ENCODE measurements at places on chromosomes 4 and X.

GRCh38 chr4:123921339-123921738, 524.7 kb downstream of the SPRY1 start:
- no peak for ATAC-seq

DNA sequence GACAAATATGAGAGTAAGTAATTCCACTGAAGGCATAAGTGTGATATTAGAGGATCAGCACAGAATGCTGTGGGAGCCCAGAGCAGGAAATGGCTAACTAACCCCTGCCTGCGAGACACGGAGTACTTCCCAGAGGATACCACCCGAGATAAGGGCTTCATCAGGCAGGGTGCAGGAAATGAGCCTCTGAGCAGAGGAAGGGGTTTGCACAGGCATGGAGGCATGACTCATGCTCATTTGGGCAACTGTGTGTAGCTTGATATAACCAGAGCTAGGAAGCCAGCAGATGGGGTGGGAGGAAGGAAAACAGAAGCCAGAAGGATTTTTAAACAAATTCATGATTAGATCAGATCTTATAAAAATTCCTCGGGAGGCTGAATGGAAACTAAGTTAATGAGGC, 70.0 kb upstream of the TSPAN5 start:
- ATAC-seq: peak; percentile 62

DNA sequence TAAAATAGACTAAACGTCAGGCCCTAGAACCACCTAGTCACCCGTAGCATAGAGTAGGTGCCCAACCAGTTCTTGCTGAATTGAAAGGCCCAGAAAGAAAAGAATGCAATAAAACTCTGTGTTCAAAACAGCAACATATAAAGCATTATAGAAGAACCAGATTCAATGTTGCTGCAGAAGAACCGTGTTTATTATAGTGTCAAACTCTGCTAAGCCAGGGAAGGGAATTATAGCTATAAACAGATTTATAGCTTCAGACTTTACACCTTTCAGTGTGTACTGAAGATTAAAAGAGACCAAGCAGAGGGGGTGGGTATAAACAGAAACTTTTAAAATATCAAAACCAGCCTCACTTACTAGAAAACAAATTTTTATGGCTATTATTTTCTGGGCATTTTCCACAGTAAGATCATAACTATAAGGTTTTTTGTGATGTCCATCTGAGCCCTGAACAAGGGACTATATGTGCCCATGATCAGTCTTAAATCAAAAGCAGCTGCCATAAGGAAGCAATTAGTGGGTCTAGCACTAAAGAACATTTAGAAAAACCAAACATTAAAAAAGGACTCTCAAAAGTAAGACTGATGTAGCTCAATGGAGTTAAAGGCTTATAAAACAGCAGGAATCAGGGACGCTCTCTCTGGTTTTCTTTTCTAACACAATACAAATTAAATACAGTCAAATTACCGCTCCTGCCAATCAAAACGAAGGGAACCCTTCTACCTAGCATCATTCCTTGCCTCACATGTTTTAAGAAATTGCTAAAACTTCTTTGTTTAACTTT, 219.7 kb upstream of the ETNPPL start:
- no peak for ATAC-seq

DNA sequence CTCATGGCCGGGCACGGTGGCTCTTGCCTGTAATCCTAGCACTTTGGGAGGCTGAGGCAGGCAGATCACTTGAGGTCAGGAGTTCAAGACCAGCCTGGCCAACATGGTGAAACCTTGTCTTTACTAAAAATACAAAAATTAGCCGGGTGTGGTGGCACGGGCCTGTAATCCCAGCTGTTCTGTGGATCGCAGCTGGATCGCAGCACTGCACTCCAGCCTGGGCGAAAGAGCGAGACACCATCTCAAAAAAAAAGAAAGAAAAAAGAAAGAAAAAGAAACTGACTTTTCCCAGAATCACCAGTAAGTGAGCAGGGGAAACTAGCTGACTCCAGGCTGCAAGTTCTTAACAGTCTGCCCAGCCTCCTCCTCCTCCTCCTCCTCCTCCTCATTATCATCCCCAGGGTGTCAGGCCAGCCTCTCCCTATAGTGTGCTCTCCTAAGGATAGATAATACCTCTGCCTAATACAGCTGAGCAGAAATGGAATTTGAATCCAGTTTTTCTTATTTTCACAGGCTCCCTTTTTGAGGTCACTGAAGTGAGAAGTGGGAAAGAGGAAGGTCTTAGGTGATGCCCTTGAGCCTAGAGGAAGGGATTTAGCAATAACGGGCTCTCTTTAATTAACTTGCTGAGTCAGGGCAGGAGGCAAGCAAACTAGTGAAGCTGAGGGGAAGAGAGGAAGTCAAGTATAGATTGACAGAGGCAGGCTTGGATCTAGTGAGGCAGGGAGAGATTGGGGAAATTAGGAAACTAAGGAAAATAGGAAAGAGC, 11.8 kb upstream of the ELF2 start:
- ATAC-seq: no peak

DNA sequence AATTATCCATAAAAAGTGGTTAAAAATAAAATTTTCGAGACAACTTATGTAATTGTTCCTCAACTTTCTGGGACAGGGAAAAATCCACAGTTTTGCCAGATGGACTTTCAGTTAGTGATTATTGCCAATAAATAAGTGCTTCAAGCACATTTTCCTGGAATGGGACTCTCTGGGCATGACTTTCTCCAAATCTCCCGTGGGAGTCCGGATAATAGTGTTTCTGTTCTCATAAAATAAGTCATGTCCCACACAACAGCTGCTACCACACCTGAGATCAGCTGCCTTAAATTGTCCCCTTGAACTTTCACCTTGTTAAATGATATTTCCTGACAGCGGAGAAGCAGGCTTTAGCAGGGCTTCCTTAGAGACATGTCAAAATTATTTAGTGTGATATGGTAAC, 133.4 kb upstream of the NAP1L5 start:
- ATAC-seq: no peak

- ATAC-seq: peak; percentile 76
Measured at GRCh38 chr4:74793757-74794381, 454 bp downstream of the BTC start.

GRCh38 chr4:74319470-74319869, 11.2 kb downstream of the EPGN start:
- ATAC-seq: peak; percentile 43

- ATAC-seq: no peak
Measured at GRCh38 chrX:36160081-36160480, 240.5 kb downstream of the CFAP47 start.

DNA sequence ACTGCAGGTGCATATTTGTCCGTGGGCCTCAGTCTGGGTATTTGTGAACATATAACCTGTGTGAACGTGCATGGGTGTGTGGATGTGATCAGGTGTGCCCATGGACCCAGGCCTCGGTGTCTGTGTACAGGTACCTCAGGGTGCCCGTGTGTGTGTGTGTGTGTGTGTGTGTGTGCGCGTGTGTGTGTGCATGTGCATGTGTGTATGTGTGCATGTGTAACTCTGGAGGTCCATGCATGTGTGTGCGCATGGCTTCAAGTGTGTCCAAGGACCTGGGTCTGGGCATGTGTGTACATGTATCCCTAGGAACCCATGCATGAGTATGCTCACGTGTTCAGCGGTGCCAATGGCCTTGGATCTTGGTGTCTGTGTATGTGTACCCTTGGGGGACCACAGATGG, 15.8 kb downstream of the FTSJ1 start:
- ATAC-seq: no peak

Data from esophagus mucosa (tissue), 1 donor.